NB4 (cell line): ENCODE measurements at places on chromosomes 16 and 17.

GRCh38 chr16:67716097-67716496 is 3.0 kb downstream of the GFOD2 start:
- no peak for DNase-seq

DNA sequence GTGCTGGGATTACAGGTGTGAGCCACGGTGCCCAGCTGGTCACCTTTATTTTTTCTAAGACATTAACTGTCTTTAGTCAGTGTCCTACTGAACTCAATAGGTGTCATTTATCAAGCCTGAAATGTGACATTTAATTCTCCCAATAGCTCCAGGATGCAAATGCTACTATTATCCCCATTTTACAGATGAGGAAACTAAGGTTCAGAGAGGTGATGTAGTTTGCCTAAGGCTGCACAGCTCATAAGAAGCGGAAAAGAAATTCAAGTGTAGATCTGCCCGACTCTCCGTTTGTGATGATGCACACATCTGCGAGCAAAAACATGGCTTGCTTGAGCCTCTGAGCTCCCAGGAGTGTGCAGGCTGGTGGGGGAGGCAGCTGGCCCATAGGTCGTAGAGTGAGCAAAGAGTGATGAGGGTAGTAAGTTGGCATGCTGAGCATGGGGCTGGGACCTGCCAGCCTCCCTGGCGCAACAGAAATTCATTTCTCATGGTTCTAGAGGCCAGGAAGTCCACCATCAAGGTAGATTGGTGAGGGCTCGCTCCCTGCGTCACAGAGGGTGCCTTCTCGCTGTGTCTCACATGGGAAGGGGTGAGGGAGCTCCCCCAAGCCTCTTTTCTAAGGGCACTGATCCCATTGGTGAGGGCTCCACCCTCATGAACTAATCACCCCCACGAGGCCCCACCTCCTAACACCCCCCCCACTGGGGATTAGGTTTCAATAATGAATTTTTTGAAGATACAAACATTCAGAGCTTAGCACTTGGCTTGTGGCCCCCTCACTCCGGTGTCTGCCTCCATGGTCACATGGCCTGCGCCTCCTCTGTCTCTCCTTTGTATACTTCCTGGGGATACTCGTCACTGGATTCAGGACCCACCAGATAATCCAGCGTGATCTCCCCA is 141.5 kb upstream of the PLCG2 start:
- DNase-seq: no peak

DNA sequence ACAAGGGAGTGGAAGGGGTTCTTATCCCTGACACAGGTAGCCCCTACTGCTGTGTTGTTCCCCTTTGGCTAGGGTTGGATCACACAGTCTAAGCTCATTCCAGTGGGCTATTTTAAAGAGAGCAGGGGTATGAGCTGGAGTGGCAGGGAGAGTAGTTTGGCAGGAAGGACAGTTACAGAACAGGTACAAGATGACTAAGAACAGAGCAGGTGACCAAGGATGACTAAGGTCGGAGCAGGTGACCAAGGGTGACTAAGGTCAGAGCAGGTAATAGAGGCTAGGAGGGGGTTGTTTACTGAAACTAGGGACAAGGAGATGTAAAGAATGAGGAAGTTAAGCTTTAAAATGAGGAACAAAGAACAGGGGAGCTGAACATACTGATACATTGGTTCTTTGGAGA is 58.8 kb downstream of the UTP18 start:
- peak; percentile 8 for DNase-seq

DNA sequence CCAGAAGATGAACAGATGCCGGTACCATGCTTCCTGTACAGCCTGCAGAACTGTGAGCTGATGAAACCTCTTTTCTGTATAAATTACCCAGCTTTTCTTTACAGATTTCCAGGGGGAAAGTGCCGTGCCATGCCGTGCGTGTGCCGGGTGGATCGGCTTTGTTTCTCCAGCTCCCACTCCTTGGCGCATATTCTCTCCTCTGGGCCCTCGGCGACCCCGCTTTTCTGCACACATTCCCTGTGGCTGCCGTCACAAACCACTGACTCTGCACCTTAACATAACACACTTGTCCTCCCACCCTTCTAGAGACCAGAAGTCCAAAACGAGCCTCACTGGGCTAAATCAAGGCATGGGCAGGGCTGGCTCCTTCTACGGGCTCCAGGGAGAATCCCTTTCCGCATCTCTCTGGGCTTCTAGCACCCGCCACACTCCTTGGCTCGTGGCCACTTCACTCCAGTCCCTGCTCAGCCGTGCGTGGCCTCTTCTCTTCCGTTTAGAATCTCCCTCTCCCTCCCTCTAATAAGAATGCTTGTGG is 164.9 kb downstream of the C16orf95 start:
- DNase-seq: no peak
